ENCODE measurements at places on chromosomes 4 and X.

DNA sequence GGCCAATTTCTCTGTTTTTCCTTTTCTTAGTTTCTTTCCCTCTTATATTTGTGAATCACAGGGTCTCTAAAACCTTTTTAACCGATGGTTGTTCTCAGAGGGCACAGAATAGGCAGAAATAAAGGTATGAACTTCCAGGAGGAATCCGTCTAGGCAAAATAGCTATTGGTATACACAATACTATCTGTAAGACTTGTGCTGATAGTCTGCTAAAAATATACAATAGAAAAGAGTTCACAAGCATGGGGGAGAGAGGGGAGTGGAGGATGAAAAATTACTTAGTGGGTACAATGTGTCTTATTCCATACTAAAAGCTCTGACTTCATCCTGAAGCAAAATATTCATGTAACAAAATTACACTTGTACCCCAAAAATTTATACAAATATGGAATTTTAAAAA is 30.2 kb downstream of the ANTXR2 start:
- no peak for DNase-seq

GRCh38 chr4:136443006-136443405 is 1089.3 kb downstream of the PCDH18 start:
- DNase-seq: no peak

DNA sequence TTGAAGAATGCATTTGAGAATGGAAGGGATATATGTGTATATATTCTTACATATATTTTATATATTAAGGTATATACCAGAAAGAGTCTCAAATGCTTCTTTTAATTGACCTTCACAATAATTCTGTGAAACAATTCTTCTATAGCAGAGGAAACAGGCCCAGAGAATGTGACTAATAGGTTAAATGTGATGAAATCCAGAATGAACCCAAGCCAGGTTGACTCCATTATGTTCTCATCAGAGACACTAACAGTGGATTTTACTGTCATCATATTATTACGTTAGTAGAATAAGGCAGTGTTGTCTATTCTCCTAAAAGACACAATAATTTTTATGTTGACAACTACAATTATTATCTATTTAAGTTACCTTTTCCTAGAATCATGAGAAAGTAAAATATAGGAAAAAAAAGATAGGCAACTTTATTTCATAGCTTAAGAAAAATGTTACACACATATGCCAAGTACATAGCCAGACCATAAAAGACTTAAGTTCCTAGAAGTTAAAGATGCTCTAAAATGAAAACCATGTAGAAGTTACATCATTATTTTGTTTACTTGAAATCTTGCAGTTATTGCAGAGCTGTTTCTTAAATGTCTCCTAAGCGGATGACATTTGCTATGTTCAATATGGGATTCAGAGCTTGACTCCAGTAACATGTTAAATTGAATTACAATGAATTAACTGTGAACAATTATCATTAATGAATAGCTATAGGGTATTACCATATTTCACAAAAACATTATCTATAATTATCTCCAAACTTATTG is 56.2 kb upstream of the ANKRD50 start:
- DNase-seq: no peak

GRCh38 chr4:74627504-74627903 is 166.8 kb downstream of the BTC start:
- DNase-seq: no peak

GRCh38 chr4:38925492-38926413 is 58.1 kb downstream of the FAM114A1 start:
- DNase-seq: no peak

DNA sequence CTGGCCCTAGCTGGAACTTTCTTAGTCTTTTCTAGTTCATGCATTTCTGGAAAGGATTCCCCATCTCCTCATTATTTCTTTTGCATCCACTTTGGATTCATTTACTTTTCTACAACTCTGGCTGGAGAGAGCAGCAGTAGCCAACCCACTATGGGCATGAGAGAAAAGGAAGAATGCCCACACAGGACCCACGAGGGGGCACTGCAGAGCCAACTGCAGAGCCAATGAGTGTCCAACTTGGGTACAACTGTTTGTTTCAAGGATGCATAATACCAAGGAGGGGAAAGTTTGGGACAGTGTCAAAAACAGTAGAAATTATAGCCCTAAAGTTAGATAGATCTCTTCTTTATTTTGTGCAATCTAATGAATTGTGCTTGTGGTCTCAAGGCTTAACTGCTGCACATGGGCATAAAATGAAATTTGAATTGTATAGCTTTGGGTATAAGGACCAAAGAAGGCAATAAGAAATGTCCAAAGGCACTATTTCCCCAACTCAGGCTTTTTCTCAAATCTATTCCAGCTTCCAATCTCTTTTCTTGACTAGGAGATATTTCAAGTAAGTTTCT is 230.6 kb downstream of the NSUN7 start:
- no peak for DNase-seq

DNA sequence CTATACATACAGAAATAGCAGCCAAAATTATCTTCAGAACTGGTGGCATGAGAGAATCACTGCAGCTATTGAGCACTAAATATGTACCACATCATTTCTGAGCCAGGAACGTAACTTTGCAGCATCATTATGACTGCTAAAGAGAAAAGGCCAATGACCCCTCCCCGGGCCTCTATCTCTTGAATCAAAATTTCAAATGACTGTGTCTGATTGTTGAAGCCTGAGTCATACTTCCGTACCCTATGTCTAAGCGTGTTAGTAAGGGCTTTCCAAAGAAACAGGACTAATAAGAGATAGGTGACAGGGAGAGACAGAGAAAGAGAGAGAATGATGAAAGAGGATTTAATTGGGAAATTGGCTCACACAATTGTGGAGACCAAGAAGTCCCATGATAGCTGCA is 445.5 kb upstream of the SPANXN1 start:
- DNase-seq: no peak

GRCh38 chr4:91577864-91578263 is 725.9 kb upstream of the GRID2 start:
- no peak for DNase-seq

- DNase-seq: no peak
These were observed 78.8 kb downstream of the TMEM164 start for GRCh38 chrX:110081740-110082139.

DNA sequence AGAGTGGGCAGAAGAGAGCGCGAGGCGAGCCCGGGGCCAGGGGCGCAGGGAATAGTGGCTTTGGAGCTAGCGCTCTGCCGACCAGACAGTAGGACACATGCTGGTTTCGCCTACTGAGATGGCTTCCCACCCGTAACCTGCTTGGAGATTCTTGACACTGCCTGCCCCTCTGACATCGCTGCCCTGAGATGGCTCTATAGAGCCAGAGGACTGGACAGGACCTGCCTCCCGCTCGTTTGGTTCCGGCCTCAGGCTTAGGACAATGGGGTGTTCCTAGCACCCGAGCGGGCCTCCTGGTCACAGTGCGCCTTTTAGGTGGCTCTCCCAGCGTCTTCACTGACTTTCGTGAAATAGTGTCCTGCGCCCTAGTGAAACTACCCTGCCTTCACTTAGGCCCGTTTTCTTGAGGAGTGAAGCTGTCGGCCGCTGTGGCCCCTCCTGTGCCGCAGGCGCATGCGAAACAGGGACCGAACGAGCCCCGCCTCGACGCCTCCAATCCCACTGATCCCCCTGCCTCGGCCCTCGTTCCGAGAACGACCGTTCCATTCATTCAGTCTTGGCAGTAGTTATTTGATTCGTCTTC is 608 bp downstream of the TAF1 start:
- DNase-seq: peak; percentile 15

GRCh38 chr4:184386271-184386781 is 88.0 kb downstream of the IRF2 start:
- DNase-seq: no peak

GRCh38 chr4:22264261-22264660 is 251.6 kb downstream of the ADGRA3 start:
- no peak for DNase-seq

DNA sequence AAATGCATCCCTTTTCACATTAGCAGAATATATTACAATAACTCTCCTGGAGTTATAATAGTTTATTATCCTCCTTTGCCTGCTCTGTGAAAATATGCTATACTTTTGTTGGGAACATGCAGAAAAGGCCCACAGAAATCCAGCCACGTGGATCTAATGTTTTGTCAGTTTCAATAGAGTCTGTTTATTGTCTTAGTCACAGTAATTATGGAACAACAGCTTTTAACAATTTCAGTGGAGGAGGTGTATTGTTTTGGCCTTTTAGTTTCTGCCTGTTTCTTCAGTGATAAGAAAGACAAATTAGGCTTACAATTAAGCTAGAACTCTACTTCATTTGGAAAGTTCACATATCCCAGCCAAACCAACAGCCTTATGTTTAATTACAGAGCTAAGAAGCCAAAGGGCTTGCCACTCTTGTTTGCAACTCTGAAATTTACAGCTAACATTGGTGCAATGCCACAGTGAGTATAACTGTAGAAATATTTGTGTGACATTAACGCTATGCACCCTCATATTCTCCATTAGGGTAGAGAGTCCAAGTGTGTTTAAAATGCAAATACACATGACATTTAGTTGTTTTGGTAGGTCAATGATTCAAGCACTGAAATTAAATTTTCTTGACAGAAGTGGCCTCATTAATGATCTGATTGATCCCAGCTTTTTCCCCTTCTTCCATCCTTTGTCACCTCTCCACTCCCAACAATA is 175.8 kb downstream of the USP46 start:
- DNase-seq: no peak

- no peak for DNase-seq
These were observed 71.0 kb upstream of the DHX15 start for GRCh38 chr4:24655326-24655725.

- DNase-seq: no peak
These were observed 207.7 kb downstream of the RCHY1 start for GRCh38 chr4:75306506-75306905.

- no peak for DNase-seq
These were observed 48.6 kb downstream of the SMARCAD1 start for GRCh38 chr4:94256144-94256783.

DNA sequence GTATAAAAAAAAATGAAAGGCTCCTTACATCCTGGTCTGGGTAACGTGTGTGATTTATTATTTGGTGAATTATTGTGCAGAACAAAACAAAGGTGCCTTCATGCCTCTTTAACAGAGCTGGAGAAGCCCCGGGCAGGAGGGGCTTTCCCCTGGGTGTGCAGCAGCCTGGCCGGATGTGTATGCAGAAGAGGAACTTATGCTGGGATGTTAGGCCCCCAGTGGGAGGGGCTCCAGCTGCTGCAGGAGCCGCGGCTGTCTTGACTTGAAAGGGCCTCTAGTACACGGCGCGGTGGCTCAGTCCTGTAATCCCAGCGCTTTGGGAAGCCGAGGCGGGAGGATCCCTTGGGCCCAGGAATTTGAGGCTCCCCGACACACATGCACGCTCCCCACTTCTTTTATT is 16.0 kb downstream of the CCNQ start:
- peak; percentile 6 for DNase-seq

GRCh38 chrX:84259868-84260267 is 71.9 kb upstream of the RPS6KA6 start:
- no peak for DNase-seq

DNA sequence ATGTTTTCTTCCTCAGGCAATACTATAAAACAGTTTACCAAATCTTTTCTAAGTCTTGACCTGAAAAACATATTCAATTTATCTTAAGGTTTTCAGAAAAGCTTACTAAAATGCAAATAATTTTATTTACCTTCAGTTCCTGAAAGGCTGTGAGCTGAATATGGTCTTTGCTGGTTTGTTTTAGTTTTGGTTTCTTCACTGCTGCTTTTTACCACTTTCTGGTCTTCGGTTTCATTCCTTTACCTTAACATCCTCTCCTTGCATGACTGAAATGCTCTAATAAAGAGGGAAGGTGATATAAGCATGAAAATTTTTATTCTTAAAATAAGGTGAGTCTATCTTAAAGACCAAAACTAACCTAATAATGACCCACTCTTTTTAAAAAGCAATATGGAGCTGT is 97.1 kb upstream of the NRK start:
- no peak for DNase-seq

DNA sequence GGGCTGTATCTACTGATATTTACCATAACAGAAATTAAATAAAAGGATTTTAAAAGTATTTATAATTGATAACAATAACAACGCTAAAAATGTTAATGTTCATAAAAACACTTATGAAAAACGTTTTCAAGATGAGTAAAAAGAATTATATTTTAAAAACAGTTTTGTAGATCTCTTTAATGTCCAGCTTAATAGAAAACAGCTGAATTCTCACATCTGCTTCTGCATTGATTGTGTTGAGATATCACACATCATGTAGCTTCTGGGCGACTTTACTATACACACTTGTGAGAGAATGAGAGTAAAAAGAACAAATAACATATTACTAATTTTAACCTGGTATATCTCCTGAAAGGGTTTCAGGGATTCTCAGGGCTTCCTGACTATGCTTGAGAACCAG is 83.6 kb downstream of the NCAPG start:
- no peak for DNase-seq

GRCh38 chr4:87052615-87053014 is 117.8 kb downstream of the AFF1 start:
- no peak for DNase-seq

DNA sequence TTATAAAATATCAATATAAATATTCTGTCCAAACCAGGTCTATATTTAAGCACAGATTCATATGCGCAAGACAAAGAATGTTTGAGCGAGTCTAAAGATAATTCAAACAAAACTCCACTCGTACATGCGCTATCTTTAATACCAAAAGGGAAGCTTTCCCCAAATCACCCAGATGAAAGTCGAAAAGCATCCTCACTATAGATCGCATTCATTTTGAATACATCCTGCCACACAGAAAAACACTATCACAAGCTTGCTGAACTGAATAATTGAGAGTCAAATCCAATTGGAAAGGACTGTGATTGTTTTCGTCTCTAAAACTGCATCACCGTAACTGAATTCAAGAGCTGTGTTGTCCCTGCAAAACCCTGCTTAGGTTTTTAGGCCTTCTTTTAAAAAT is 685 bp downstream of the TASL start:
- no peak for DNase-seq

DNA sequence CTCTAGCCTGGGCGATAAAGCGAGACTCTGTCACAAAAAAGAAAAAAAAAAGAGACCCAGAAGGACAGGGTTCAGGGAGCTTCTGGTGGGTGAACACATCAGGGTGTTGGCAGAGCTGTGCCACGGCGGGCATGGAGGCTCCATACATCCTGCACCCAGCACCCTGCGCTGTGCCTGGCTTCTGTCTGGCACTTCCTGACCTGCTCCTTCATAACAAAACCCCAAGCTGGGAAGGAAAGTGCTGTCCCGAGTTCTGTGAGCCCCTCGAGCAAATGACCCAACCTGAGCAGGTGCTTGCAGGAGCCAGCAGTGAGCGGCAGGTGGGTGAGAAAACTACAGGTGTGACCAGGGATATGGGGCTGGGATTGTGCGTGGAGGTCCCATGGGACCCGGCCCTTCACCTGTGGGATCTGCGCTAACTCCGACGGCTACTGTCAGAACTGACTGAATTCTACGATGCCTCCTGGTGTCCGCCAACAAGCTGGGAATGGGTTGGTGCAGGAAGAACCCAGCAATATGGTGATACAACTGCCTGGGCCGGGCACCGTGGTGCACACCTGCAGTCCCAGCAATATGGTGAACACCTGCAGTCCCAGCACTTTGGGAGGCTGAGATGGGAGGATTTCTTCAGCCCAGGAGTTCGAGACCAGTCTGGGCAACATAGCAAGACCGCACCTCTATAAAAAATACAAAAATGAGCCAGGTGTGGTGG is 18.9 kb downstream of the ASMTL start:
- no peak for DNase-seq
